ENCODE measurements at places on chromosomes 3 and 15.

DNA sequence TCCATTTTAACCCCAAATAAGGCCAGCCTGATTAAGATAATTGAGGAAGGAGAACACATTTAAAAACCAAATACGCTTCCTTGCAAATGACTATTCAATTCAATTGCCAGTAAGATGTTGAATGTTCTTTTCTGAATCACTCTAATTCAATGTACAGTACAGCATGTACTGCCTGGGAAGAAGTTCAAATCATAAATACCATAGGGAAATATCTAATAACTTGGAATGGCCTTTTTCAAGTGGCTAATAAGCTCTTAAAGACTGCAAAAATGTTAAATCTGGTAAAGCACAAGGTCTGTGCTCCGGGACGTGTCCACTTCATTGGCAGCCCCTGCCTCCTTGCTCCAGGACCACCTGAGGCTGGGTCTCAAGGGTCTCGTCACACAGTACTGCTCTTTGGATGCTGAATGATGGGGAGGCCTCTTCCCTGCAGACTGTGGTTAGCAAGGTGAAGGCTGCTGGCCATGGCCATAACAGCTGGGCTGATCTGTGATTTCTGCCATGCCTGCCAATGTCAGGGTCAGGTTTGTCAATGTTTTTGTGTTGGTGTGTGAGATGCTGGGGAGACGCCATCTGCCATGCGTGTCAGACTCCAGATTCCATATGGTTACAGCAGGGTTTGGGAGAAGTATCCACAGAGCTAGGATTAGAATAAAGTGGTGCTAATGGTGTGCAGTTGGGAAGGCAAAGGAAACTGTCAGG, 300.5 kb downstream of the ADAMTS17 start:
- DNase-seq, result no peak

DNA sequence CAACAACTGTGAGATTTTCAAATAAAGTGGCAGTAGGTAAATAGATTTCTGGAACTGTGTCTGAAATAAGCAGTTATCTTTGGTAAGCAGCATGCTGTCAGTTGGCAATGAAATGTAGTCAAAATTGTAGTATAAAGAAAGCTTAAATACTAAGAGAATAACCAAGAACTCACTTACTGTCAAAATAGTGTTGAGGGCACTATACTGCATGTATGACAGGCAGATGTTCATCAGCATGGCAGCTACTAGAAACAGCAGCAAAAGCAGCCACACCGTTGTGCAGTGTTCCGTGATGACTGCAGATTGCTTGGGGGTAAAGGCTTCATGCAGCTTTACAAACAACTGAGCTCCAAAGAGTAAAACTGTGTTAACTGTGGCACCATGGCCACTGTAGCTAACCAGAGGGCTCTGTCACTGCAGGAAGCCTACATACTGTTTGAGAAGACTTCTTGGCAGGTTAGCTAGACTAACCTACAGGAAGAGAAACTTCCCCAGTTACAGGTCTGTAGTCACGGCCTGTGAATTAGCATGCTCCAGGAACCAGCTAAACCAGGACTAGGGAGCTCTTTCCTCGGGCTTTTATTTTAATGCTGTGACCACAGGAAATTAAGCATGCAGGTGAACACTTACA, 459.7 kb downstream of the TBL1XR1 start:
- no peak for DNase-seq

- no peak for DNase-seq
Observed at GRCh38 chr3:94525043-94525442, 462.2 kb downstream of the NSUN3 start.

GRCh38 chr15:82972990-82973389, 13.0 kb upstream of the RAMAC start:
- DNase-seq, result no peak

DNA sequence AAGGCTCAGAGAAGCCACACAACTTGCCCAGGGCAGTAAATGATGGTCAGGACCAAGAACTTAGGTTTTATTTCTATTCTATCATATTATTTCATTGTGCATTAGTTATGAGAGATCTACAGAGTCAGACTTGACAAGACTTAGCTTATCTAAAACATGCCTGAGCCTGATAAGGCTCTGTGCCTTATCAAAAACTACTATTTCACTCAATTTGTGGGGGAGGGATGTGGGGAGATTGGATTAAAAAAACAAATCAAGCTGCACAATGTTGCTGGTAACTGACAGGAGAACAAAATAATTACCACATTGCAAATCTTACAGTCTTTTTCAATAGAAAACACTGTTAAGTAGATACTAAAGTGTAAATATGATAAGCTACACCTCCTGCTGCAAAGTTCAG, 16.0 kb downstream of the HACD2 start:
- no peak for DNase-seq
